ENCODE measurements at places on chromosomes 1 and 21.

GRCh38 chr1:203668401-203668800 lies 41.8 kb downstream of the ATP2B4 start:
- DNase-seq = no peak

DNA sequence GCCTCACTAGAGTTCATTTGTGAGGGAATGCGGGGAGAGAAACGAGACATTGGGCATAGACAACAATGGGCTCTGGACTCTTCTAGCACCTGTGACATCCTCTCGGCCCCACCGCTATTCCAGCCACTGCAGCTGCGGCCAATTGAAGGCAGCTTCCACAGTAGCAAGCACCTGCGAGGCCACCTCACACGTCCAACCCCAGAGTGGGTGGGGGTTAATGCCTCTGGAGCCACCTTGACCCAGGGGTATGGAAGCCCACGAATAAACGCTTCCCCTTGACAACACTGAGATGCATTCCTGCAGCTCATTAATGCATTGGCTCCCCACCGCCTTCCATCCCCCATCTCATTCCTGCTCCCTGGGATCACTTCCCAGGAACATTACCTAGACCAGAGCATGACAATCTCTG lies 104.4 kb downstream of the GLIS1 start:
- no peak for DNase-seq

DNA sequence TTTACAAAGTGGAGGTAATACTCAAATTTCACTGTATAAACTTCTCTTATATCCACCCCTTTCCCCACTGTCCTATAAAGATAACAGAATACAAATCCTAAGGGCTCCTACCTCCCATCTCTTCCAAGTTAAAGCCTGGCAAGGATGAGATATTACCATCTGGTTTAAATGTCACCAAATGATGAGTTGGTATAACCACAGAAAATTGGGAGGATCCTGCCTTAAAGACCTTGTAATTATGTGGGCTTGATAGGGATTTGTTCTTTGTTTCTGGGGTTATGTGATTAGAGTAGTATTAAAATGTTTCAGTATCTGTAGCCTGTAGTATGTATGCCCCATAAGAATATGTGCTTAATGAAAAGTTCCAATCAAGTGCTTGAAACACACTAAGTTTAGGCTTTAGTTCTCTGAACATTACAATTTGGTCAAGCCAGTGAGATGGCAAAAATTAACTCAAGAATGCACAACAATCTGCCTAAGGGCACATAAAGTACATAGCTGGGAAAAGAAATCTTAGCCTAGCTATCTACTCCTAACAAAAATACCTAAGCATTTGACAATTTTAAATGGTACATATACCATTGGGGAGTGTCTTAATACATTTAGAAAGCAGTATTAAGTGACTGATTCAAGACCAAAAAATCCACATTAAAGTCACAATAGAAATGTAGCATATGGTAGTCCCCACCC lies 14.0 kb downstream of the KDM5B start:
- DNase-seq = no peak

GRCh38 chr1:94976971-94977548 lies 50.1 kb upstream of the CNN3 start:
- no peak for DNase-seq

GRCh38 chr1:110760321-110760720 lies 85.6 kb upstream of the KCNA3 start:
- no peak for DNase-seq

DNA sequence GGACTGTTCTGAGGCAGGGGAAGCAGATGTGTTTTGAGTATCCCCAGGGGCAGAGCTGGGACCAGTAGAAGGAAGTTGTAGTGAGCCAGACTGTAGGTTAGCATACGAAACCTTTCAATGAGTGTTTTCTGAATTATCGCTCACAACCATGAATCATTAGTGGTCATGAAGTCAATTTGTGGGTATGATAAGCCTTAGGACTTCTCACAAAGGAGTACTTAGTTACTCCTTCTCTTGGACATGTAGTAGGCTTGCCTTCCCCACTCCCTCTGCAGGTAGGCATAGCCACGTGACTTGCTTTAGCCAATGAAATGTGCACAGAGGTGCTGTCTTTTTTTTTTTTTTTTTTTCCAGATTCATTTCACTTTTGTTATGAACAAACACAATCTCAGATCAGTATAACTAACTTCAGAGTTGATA lies 23.9 kb upstream of the FAAH start:
- DNase-seq = no peak

- no peak for DNase-seq
Measured at GRCh38 chr1:229019663-229020271, 251.1 kb upstream of the RAB4A start.

DNA sequence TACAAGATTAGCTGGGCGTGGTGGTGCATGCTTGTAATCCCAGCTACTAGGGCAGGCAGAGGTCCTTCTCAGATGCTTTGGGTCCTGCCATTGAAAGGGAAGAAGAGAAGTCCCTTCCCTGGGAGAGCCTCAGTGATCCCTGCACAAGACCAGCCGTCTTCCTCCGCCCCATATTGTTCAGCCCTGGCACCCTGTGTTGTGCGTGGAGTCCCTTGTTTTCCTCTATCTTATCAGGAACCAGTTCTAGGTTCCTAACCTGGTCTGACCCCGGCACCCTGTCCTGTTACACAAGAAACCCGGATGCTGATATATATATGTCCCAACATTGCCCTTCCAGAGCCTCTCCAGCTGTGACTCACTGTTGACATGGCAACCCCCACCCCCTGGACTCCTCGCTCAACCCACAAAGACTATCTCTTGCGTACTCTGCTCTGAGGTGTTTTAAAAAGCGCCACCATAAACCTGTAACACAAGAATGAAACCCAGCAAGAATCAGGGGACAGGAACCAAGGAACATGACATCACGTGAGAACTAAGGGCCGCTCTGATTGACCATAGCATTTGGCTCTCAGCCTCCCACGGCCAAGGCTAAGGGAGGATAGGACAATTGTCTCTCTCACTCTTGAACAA lies 4.8 kb downstream of the MX2 start:
- no peak for DNase-seq

GRCh38 chr21:44907225-44907965 lies 13.3 kb downstream of the ITGB2 start:
- no peak for DNase-seq

DNA sequence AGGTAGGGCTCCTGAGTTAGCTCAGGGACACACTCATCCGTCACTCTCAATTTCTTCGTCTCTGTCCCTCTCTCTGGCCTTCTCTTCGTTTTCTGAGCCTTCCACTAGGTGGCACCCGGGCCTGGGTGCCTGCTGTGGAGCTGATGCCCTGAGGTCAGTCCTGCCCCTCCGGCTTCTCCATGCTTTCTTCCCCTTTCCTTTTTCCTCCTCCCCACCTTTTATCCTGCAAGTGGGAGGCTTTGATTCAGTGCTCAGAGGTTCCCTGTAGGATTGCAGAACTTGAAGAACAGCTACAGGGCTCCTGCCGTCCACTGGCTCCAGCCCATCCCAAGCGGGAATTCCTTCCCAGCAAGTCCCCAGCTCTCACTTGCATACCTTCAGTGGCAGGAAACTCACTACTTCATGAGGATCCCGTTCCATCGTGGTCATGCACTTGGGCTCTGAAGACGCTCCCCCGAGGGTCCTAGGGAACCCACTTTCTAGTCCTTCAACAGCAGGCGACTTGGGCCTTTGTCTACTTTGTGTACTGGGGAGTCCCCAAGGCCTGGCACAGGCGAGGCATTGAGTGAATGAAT lies 45.6 kb downstream of the SRRM1 start:
- DNase-seq = peak; percentile 13

DNA sequence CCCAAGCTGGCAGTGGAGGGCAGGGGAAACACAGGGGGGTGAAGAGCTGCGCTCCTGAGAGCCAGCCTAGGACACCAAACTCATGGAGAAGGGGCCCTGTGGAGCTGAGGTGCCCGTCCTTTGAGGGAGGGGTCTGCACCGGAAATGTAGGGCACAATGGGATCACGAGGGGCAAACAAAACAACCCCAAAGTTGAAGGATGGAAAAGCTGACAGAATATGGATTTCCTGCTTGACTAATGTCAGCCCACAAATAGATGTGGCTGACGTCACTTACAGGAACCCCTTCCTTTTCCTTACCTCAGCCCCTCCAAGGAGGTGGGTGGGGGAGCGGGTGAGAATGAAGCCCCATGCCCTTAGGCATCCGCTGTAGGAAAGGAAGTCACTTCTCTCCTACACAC lies 110.9 kb downstream of the KCNN3 start:
- DNase-seq = no peak

GRCh38 chr1:199995096-199995685 lies 32.3 kb upstream of the NR5A2 start:
- DNase-seq = no peak

Measured in activated CD4-positive, CD25-positive, alpha-beta regulatory T cell treated with anti-CD3 and anti-CD28 coated beads, Interleukin-2, amount 50 U/mL, for 16 hours (primary cell).